Fibroblast of the aortic adventitia (primary cell): ENCODE measurements at places on chromosomes 1 and 21. TPM values are rescaled to one million over a fixed set of nuclear protein-coding genes. Genes with fewer than 3 reads are reported as not detected.

Gene ZFP69
- total RNA-seq, result 1.7 and 3.4 TPM in 2 replicates

Gene OPRD1
- total RNA-seq, result not detected in 2 replicates

Gene LENEP
- not detected in 2 replicates for total RNA-seq

Gene GPR161
- 7.0 and 12.3 TPM in 2 replicates for total RNA-seq

Gene CD52
- not detected in 2 replicates for total RNA-seq

Gene RHBG
- not detected in 2 replicates for total RNA-seq

Gene C1orf94
- total RNA-seq, result not detected in 2 replicates

Gene CCDC181
- 1.4 and 3.1 TPM in 2 replicates for total RNA-seq

Gene CLDN17
- 0.49 TPM in 1 of 2 replicates, not detected in the other for total RNA-seq

Gene AVPR1B
- total RNA-seq, result not detected in 2 replicates

DNA sequence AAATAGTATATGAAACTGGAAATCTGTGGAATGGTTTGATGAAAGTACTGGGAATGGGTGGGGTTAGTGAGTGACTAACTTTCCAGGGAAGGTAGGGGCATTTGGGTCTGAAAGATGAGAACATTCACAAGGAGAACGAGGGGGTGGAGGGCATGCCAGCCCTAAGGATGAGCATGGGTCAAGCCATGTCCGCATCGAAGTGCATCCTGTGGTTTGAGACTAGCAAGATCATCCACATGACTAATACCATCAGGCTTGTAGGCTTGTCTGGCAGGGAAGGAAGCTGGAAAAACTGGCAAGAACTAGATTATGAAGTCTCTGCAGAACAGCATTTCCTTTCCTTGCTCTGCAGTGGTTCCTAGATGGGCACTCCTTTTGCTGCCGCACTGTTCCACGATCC is 70.4 kb upstream of the UBE2U start:
- peak; percentile 79 for DNase-seq

DNA sequence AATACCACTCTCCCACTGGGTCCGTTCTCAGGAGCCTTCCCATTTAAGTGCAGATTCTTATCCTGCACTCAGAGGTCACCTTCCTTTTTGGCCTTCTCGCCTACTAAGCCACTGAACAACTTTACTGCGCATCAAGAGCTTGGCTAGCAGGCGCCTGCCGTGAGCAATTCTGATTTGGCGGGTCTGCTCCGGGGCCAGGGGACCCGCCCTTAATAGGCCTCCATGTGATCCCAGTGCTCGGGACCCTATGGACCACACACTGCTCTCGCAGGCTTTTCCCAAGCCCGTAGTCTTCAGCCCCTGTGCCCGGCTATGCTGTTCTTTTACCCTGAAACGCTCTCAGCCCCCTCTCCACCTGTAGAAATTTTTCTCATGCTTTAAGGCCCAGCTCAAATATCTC is 45.1 kb downstream of the BCL9 start:
- DNase-seq, result no peak

DNA sequence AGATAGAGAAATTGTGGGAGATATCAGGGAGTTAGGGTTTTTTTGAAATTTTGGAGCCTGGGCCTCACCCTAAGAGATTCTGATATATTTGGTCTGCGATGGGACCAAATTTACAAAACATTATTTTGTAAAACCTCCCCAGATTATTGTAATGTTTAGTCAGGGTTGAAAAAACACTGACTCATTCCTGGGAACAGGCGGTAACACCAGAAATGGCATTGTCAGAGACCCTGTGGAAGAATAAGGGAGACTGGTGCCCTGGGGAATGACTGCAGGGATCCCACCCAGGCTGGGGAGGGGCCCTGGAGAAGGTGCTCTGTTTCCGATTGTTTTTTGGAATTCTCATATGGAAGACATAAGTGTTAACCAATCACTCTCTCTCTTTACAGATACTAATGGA is 13.1 kb upstream of the STRIP1 start:
- no peak for DNase-seq

DNA sequence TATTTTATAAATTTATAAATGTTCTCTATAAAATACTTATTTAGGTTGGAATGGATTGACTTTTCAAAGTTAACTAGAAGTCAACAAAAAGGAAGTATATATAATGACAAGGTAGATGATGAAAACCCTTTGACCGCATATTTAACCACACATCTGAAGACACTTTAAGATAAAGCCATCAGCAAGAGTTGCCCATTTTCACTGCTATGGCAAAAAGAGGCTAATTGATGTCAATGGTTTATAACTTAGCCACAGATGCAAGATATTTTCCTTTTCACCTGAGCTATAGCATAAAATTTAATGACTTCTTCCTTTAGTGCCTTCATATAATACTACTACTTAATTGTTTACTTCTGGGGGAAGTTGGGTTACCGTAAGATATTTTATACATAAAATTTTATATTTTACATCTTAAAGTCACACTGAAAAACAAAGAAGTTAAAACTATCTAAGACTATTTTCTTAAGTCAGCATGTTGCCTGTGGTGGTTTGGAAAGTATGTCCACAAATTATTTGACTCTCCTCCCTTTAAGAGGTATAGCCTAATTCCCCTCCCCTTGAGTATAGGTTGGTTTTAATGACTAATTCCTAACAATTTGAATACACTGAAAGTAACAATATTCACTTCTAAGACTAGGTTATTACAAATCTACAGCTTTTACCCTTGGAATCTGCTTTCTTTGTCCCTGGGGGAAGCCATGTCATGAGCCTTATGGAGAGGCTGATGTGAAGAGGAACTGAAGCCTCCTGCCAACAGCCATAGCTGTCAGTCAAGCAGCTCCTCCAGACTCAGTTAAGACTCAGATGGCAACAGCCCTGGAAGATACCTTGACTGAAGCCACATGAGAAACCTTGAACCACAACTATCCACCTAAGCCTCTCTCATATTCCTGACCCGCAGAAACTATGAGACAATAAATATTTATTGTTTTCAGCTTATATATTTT is 40.3 kb upstream of the LRRC8B start:
- DNase-seq, result no peak

- no peak for DNase-seq
Observed at GRCh38 chr1:33314416-33314815, 6.5 kb downstream of the A3GALT2 start.

GRCh38 chr1:227894831-227895451 is 52.8 kb downstream of the WNT9A start:
- no peak for DNase-seq

DNA sequence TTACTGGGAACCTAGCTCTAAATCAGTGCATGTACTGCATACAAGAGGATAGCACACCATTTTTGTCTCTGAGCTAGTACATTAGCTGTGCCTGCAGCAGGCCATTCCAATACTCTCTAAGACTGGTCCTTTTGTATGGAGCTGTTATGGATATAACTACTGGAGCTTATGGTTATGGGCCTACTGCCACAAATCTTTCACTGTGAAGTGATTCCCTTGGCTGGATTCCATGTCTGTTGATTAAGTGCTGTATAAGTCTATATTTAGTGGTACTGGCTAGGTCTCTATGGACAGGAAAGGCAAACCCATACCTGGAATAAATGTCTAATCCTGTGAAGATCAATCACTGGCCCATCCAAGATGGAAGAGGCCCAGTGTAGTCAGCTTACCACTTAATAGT is 12.0 kb downstream of the ZFYVE9 start:
- DNase-seq, result peak; percentile 35

- no peak for DNase-seq
Observed at GRCh38 chr1:178092878-178093493, 918 bp upstream of the RASAL2 start.

DNA sequence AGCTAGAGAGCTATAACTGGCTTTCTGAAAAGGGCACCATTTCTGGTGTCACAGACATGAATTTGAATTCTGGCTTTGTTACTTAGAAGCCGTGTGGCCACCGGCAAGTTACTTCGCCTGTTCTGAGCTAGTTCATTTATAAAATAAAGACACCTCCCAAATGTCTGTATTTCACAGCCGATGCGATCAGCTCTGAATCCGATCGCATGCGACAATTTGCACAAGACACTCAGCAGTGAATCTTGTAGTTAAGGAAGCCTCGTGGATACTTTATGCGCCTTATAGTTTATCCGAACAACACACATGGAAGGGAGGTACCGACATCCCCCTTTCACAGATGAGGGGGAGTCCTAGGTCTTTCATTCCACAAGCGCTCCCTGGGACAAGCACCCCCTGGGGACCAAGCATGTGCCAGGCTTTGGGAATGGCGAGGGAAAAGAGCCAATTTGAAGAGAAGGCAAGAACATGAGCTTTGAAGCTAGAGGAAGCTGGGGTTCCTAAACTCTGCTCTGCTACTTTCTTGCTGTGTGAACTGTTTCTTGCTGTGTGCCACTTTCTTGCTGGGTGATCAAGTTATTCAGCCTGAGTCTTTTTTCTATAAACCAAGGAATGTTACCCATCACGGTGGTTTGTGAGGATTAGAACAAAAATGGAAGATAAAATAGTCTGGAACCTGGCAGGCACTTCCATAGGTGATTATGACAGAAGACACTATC is 3.9 kb downstream of the ID3 start:
- peak; percentile 66 for DNase-seq

DNA sequence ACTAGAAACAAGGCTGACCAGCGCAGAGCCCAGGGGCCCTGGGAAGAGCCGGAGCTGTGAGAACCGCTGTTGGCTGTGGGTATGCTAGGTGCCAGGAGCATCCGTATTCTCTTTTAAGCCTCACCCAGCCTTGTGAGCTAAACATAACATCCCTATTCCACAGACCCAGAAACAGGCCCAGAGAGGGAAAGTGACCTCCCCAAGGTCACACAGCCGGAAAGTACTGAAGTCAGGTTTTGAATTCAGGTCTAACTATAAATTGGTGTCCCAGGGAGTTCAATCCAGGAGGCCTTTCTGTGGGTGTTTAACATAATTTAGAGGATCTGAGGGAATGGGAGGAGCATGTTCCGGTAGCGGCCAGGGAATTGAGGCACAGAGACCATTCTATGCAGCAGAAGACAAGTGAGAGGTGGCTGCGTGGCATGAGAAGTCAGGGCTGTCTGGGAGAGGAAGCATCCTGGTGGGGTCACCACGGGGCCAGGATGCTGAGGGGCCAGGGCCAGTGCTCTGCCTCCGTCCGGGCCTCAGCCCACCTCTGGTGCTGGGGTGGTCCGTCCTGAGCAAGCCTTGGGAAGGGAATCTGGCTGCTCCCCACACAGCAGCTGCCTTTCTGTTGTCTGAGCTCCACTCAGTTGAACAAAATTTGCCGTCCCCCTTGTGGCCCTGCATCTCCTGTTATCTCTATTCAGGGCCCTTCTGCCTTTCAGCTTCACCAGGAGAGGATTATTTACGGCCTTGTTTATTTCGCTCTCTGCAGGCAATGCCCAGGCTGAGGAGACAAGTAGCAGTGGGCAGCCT is 338.8 kb upstream of the VAMP3 start:
- DNase-seq, result no peak

GRCh38 chr1:210743038-210743437 is 390.9 kb downstream of the KCNH1 start:
- DNase-seq, result no peak

DNA sequence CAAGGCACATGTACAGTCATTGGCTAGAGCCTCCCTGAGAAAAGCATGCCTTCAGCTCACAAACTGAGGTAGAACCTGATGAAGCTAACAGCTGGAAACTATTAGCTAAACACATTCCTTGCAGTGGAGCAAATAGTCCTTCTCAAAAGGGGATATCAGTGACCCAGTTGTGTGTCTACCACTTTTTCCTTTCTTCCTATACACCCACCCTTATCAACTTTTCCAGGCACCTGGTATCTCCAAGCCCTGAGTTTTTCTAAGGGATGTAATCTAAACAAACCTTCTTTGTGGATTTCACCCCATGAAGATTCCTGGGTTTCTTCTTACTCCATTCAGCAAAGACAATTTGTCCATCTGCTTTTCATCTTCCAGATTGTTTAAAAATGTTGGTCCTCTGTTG is 10.5 kb upstream of the ZSWIM5 start:
- DNase-seq, result no peak

DNA sequence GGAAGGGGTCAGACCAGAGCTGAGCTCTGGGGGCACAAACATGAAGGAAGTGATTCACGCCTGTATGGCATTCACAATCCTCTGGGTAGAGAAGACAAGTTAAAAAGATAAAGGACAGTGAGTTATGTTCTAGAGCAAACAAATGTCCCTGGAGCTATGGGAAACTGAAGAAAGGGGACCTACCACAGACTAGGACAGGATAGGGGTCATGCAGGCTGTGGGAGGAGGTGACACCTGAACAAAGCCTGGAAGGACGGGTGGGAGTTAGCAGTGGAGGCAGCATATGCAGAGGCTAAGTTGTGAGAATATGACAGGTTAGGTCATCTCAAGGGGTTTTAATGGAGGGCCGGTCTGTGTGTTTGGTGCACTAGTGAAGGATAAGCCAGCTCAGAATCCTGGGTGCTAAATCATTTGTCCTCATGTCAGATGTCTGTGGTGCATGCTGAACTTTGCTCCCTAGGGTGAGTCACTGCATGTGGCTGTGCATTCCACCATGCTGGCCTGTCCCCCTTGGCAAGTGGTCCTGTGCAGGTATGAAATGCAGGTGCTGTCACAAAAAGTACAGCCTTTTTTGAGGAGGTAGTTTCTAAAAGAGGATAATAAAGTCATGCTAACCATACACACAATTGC is 28.5 kb downstream of the TNN start:
- DNase-seq, result no peak

DNA sequence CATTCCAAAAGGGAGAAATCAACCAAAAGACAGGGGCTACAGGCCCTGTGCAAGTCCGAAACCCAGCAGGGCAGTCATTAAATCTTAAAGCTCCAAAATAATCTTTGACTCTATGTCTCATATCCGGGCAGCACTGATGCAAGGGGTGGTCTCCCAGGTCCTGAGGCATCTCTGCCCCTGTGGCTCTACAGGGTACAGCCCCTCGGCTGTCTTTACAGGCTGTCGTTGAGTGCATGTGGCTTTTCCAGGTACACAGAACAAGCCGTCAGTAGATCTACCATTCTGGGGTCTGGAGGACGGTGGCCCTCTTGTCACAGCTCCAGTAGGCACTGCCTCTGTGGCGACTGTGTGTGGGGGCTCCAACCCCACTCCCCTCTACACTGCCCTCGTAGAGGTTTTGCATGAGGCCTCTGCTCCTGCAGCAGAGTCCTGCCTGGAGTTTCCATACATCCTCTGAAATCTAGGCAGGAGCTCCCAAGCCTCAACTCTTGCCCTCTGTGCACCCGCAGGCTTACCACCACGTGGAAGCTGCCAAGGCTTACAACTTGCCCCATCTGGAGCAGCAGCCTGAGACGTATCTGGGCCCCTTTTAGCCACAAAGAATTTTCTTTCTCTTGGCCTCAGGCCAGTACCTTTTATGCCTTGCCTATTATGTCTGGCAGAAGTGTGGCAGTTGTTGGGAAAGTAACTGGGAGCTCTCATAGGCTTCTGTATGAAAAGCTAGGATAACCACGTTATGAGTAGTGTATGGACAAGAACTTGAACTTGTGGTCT is 52.5 kb downstream of the POU2F1 start:
- DNase-seq, result peak; percentile 59

DNA sequence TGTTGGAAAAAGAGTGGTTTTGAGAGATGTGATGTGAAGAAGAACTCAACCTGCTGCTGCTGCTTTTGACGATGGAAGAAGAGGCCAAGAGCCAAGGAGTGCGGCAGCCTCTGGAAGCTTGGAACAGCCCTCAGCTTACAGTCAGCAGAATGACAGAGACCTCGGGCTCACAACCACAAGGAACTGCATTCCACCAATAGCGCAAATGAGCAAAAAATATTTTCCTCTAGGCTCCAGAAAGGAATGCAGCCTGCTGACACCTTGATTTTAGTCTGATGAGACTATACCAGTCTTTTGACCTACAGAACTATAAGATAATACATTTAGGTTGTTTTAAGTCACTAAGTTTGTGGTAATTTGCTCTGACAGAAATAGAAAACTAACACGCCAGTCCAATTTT is 10.2 kb downstream of the SDHB start:
- no peak for DNase-seq

GRCh38 chr1:97603776-97604175 is 317.1 kb downstream of the DPYD start:
- peak; percentile 56 for DNase-seq

- no peak for DNase-seq
Observed at GRCh38 chr1:64901663-64902062, 64.7 kb downstream of the JAK1 start.
